ENCODE measurements at places on chromosomes 3 and 15. TPM values are rescaled to one million over a fixed set of nuclear protein-coding genes. Genes with fewer than 3 reads are reported as not detected.

GRCh38 chr3:16404349-16404895, 109.1 kb downstream of the RFTN1 start:
- DNase-seq: no peak

CPNE4 gene
- polyA plus RNA-seq: 3.3 TPM

ALPK3 gene
- polyA plus RNA-seq: 16.6 TPM

- DNase-seq: no peak
Observed at GRCh38 chr3:73509816-73510215, 114.9 kb downstream of the PDZRN3 start.

DNA sequence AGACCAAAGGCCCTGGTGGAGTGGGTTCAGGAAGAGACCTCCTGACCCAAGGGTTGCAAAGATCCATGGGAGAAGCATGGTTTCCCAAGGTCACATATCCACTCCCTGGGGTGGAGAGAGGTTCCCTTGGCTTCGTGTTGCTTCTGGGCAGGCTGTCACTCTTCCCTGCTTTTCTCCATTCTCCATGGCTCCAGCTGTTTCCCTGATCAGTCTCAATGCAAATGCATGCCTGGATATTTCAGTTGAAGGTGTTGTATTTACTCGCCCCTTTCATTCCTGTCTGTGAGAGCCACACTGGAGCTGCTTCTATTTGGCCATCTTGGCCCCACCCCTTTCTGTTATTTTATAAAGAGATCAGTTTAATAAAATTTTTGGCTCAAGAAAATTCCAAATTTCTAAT, 95.0 kb upstream of the PLSCR4 start:
- no peak for DNase-seq

GRCh38 chr3:47910233-47910632, 106.0 kb downstream of the MAP4 start:
- no peak for DNase-seq

DNA sequence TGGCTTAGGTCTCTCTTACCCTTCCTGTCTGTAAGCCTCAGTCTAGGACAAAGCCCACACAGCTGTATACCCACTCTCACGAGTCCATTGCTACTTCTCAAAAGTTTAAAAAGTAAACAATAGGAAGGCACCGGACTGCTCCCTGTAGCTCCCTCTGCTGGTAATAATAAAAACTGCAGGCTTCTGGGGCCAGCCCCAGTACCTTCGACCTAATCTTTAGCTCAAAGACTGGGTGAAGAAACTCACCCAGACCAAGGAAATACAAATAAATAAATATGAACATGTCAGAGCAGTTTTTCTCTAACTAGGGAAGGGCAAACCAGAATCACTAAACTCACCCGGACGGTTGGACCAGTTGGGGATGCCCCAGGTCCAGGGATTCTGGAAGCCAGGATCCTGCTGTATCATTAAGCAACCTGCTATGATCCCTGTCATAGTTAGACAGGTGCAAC, 5.0 kb downstream of the FAM219B start:
- DNase-seq: peak; percentile 70

DNA sequence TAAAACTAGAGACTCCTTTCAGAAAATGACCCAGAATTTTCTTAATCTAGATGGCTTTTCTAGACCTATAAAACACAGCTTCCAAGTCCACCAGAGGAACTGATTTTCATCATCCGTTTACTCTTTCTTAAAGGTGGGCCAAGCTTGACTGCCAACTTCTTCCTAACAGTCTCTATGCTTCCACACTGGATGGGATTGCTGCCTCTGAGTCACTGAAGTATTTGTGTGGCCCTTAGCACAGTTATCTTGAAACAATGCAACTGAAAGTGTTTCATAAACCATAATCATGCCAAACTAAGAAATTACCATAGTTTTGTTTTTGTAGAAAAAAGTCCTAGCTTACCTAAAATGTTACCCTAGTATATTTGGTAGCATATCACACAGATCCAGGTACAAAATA, 985.7 kb downstream of the TUSC7 start:
- peak; percentile 32 for DNase-seq

DNA sequence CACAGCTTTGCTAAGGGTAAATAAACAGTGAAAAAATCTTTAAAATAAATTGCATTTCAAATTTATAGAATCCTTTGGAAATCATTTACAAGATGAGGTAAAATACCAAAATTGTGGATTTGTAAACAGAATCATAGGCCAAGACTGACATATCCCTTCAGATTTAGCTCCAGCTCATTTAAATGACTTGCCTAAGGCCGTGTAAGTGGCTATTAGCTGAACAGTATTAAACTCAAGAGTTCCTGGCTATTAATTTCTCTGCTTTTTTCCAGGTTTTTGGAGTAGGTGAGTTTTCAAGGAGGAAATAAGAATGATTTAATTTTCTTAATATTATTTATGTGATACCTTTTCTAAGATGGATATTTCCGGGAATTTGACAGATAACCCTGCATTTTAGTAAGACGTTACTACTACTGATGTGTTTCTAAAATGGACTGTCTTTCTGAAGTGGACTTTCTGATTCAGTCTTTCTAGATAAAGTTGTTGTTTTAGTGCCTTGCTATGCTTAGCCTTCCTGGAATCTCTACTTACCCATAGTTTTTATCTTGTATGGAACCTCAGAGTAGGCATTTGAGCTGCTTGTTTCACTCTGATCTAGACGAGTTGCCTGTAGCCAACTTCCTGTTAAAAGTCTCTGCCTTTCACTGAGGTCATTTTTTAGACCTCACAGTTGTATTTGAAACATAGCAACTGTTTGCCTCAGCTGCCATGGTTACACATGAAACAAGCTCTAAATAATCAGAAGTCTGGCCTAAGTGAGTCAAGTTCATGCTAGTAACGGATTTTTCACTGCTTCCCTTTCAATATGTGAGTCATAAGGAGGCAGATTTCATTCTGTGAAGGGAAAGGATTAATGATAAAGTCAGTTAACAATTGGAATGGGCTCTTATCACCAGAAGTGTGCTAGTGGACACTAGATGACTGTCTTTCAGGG, 127.0 kb downstream of the KLHL25 start:
- peak; percentile 99 for DNase-seq

GOLGA6L6 gene
- polyA plus RNA-seq: not detected

TGM5 gene
- not detected for polyA plus RNA-seq

GRCh38 chr3:32323604-32324003, 68.0 kb upstream of the CMTM7 start:
- no peak for DNase-seq

VEPH1 gene
- 1.7 TPM for polyA plus RNA-seq

NXPE3 gene
- polyA plus RNA-seq: 7.3 TPM

GRCh38 chr15:65873256-65873655, 4.0 kb downstream of the RAB11A start:
- peak; percentile 6 for DNase-seq

GRCh38 chr15:70237626-70238025, 139.9 kb upstream of the TLE3 start:
- DNase-seq: no peak

DNA sequence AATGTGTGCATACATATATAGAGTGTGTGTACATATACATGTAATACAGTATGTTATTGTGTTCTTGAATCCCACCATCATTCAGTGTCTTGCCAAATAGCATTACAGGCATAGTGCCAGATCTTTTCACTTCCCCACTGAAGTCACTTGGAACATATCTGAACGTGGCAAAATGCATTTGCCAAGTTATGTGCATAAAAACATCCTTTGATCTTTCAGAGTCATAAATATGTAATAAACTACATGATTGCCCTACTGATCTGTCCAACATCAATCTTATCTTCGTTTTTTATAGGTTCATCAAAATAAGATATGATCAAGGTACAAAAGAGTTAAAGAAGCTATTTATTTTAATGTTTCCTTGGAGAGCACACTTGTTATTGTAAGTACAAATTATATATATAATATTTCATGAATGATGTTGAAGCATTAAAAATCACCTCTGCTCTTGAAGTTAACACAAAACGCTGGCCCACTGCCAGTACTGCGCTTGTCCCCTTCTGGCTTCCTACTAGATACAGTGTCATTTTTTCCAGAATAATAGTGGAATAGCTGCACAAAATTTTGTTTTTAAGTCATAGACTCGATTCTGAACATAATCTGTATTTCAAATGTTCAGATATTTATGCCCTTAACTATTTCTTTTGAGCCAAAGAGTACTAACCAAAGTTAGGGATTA, 549.5 kb upstream of the ARRDC4 start:
- no peak for DNase-seq

ZNF619 gene
- not detected for polyA plus RNA-seq

DNA sequence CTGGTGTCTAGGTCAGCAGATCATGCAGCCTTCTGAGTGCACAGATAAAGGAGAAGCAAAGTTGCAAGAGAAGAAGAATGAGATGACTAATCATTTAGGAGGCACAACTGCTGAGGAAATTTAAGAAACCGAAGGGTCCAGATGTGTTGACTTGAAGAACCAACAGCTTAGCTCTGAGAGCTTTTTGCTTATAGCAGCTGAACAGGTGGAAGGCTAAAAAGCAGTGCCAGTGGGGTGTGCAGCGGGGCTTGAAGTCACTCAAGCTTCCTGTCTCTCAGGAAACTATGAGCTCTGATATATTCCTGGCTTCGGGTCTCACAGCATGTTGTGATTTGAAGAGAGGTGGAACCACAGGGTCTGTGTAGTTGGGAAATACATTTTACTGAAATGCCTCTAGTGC, 305.7 kb downstream of the RYR3 start:
- DNase-seq: no peak

GRCh38 chr3:61443886-61444285, 117.5 kb upstream of the PTPRG start:
- no peak for DNase-seq

DNA sequence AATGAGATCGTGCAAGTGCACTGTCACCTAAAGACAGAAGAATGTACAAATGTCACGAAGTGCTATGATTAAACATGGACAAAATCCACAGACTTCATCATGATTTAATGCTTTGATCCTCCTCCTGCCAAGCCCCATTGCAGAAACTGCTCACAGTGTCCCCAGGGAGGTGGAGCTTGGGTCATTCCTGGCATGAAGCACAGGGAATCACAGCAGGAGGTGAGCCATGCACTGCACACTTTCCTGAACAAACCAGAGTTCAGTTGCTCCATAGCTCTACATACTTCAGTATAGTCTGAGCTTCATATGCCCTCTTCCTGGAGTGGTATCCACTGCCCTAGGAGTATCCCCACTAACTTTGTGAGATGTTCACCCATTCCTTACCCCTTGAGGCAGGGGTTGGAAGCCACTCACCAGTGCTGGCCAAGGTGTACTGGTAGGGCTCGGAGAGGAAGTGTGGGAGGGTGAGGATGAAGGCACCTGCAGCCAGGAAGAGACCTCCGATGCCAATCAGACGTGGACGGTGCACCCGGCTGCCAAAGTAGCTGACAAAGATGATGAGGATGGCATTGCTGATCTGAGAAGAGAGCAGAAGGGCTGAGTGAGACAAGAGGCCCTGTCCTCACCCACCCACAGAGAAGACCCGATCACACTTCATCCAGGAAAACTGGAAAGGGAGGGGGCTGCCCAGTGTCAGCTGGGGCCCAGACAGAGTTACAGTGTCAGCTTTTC, 56.3 kb downstream of the SLCO2A1 start:
- DNase-seq: no peak

- no peak for DNase-seq
Observed at GRCh38 chr3:54578417-54578816, 349.4 kb downstream of the LRTM1 start.

- DNase-seq: no peak
Observed at GRCh38 chr3:110236976-110237610, 834.5 kb upstream of the NECTIN3 start.

GRCh38 chr15:67462875-67463274, 58.1 kb upstream of the C15orf61 start:
- no peak for DNase-seq

KNL1 gene
- polyA plus RNA-seq: 1.4 TPM

- DNase-seq: no peak
Observed at GRCh38 chr3:70979983-70980645, 603.4 kb downstream of the FOXP1 start.

GRCh38 chr3:127734754-127735473, 62.2 kb downstream of the ABTB1 start:
- peak; percentile 98 for DNase-seq

WNT7A gene
- not detected for polyA plus RNA-seq

GRCh38 chr3:171991166-171991565, 48.2 kb upstream of the FNDC3B start:
- DNase-seq: no peak

GP9 gene
- polyA plus RNA-seq: not detected

DNA sequence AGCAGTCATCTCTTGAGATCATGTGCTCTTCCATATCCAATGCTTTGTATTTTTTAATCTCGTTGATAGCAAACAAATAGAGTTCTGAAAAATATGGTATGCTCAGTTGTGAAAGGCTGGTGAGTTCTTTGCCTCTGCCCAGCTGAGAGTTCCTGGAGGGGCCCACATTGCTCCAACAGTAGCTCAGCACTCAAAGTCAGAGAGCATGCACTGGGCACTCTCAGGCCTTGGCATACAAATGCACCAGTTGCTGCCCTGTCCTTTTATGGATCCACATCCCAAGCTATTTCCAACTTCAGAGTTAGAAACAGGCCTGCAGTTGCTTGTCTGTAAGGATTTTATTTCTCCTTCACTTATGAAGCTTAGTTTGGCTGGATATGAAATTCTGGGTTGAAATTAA, 181.7 kb upstream of the CHRNA7 start:
- DNase-seq: no peak

DNA sequence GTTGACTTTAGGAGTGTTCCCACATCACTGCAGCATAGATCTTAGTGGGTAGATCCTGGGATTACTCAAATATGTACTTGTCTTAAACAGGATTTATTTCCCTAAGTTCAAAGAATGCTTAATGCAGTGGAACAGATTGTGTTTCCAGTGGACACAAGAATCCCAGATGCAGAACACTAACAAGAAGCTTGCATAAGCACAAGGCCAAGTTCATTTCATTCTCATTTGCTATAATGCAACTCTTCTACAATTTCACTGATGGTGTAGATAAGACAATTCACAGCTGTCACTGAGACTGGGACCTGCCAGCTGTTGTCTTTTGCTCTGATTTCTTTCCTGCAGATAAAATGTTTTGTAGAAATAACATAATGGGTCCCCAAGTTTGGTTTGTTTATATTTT, 225.6 kb downstream of the NFKBIZ start:
- DNase-seq: no peak

PROK2 gene
- polyA plus RNA-seq: not detected

FANCD2OS gene
- polyA plus RNA-seq: not detected

DNA sequence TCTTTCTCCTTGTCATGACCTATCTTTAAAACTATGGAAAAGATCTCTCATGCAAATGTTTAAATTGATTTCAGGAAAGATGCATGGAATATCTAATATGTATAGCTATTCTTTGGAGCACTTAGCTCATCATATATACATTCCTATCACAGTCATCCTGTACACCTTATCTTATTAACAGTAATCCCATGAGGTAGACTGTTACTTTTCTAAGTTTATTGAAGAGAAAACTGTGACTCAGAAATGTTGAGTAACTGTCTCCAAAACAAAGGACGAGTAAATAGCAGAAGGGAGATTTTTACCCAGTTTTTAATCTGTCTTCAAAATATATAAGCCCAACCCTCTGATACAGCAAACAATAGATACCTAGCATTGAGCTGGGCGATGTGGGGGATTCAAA, 308.3 kb downstream of the GAP43 start:
- DNase-seq: no peak

GRCh38 chr3:13053893-13054292, 19.3 kb downstream of the IQSEC1 start:
- no peak for DNase-seq

CADPS gene
- polyA plus RNA-seq: 49.2 TPM

Data from cardiac muscle cell (in vitro differentiated cells and primary cell).